HEK293T (cell line): ENCODE measurements at places on chromosomes 7 and 10.
A peak's percentile ranks its signal among the peaks of the same experiment; 100 is the strongest.

- DNase-seq: no peak
Observed at GRCh38 chr10:75408509-75408875, 6.9 kb upstream of the ZNF503 start.

GRCh38 chr7:26782501-26782900, 81.9 kb downstream of the SKAP2 start:
- no peak for DNase-seq

GRCh38 chr10:51366044-51366443, 291.8 kb downstream of the PRKG1 start:
- DNase-seq: no peak

- no peak for DNase-seq
Observed at GRCh38 chr7:138499340-138499739, 39.3 kb downstream of the TRIM24 start.

DNA sequence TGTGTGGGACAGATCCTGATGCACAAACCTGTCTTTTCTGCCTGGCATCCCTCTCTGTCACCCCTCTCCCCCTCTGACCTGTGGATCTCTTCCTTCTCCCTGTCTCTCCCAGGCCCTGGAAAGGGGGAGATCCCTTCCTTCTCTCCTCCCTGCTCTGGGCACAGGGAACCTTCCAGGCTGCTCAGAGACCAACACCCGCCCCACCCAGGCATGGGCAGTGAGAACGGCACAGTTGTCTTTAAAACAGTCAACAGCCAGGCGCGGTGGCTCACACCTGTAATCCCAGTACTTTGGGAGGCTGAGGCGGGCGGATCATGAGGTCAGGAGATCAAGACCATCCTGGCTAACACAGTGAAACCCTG, 34.7 kb downstream of the KCNH2 start:
- no peak for DNase-seq

GRCh38 chr10:96878057-96878456, 46.0 kb downstream of the LCOR start:
- no peak for DNase-seq

DNA sequence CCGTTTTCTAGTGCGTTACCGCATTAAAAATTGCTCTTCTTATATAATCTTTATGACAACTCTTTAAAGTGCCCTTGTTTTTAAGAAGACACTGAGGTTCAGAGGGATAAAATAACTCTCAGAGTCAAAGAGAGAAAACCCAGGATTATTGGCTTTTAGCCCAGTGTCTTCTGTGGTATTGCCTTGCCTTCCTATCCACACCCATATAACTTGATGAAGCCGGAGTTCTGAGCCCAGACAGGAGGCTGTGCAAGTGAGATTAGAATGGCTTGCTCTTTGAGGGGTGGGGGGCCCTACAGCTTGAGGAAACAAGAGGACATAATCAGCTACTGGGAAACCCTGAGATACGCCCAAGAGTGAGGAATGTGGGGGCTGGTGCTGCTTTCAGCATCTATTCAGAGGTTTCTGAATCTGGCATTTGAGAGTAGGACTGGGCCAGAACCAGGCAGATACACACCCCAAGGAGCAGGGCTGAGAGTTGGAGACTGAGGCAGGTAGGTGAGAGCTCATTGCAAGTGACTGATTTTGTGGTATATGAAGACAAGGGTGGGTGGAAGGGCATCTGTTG, 2.3 kb downstream of the PRXL2A start:
- no peak for DNase-seq

- DNase-seq: no peak
Observed at GRCh38 chr7:111137296-111138192, 46.6 kb downstream of the LRRN3 start.

DNA sequence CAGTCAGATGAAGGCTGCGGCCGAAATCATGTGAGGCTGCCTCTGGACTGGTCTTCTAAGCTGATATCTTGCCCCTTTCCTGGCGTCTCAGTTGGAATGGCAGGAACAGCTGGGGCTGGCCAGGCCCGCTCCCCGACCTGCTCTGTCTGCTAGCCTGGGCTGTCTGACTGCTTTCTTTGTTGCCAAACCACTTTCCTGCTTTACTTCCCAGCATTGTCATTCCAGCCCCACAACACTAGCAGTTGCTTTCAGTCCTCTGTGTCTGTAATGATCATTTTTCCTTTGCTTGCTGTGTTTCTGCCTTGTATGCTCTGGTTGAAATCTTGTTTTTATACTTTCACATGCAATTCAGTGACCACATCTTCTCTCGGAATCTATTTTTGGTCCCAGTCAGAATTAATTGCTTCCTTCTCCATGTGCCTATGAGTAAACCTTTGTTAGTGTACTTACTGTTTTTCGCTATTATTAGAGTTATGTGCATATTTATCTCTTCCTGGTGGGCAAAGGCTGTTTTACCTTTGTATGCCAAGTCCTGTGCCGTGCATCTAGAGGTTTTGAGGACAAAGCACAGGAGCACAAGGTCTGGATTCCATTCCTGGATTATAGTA, 21.6 kb downstream of the PRPF18 start:
- DNase-seq: no peak

- DNase-seq: no peak
Observed at GRCh38 chr7:55187701-55188491, 169.1 kb downstream of the EGFR start.

DNA sequence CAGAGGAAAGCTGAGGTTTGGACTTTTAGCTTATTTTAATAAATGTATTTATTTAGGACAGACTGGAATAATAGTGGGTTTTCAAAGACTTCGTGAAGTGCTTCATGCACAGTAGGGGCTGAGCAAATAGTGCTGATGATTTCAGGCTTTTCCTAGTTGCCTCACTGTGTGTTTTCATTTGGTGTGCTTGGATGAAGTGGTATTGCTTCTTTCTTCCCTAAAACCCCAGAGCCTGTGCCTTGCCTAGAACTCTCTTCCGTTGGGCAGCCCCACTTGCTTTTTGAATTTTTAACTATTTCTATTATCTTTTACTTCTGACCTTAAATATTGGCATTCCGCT, 49.6 kb downstream of the ARID5B start:
- DNase-seq: no peak

- DNase-seq: no peak
Observed at GRCh38 chr7:12993025-12993424, 305.6 kb downstream of the ARL4A start.

GRCh38 chr7:115352375-115352774, 430.5 kb downstream of the MDFIC start:
- no peak for DNase-seq

- DNase-seq: no peak
Observed at GRCh38 chr10:62096256-62096933, 172.2 kb downstream of the RTKN2 start.

DNA sequence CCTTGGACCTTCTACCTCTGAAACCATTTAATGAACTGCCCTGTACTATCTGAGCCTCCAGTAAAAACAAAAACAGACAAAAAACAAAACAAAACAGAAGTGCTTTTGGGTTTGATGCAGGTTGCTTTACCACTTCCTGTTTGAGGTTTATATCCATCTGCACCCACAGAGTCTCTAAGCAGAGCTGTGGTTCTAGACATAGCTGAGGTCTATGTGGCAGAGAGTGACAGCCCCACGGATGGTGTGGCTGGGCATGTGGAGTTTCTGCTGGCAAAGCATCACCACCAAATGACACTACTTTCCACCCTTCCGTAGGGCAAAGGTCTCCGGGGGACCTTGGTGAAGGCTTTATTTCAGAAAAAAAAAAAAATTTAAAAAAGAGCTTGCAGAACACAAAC, 754.2 kb downstream of the GRID1 start:
- DNase-seq: no peak

GRCh38 chr7:25083201-25083600, 41.9 kb downstream of the CYCS start:
- no peak for DNase-seq

DNA sequence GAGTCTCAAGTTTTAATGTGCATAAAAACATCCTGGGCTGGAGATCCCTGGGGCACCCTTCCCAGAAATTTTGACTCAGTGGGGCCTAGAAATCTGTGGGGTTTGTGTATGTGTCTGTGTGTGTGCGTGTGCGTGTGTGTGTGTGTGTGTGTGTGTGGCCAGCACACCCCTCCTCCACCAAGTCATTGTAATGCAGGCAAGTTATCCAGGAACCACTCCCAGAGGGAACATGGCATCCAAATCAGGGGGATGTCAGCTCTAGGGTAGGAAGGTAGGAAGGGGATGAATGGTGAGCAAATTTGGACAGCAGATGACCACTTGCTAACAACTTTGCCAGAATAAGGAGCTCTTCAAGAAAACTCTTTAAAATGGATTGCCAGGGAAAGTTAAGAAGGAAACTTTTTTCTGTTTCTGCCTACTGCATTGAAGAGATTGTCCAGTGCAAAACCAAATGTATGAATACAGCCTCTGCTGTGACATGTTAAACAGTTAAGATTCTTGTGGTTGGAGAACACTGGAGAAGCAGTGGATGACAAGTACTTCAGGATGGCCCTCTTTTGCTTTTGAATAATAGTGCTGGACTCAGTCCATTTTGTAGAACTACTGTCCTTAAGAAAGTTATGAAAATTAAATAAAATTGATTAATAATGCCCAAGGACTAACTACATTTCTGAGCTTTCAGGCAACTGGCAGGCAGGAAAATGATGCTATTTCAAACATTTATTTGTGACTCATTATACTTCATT, 12.3 kb downstream of the STAMBPL1 start:
- no peak for DNase-seq

- no peak for DNase-seq
Observed at GRCh38 chr7:46165276-46165675, 244.2 kb upstream of the IGFBP3 start.

DNA sequence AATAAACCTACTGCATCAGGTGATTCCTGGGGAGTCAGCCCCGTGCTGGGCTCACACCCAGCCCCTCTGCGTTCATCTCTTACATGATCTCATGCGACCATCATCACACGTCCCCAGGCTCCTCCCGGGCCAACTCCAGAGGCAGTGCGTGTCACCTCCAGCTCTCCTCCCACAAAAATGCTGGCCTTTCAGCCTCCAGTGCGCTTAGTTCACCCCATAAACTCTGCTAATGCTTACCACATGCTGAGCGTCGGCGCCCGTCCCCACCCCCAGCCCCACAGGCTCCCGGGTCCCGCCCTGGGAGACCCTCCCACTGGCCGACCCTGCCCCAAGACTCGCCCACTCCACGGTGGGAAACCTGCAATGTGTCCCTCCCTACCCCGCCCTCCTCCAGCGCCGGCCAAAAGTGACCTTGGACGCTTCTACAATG, 816 bp upstream of the SDK1 start:
- DNase-seq: peak; percentile 28

DNA sequence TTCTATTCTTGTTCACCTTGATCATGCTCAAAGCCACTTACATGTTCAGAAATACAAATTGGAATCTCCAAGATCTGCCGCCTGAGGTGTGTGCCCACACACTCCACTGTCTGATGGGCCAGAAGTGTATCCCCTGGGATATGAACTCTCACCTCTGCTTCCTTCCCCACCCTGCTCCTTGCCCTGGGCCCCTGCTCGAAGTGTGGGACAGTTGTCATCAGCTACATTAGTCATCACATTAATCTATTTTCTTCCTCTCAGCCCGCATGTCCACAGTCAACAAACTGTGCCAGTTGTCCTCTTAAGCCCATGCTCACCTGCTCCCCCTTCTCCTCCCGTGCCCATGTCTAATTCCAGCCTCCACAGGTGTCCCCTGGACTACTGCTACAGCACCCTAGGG, 154.7 kb downstream of the PTPN20 start:
- no peak for DNase-seq

DNA sequence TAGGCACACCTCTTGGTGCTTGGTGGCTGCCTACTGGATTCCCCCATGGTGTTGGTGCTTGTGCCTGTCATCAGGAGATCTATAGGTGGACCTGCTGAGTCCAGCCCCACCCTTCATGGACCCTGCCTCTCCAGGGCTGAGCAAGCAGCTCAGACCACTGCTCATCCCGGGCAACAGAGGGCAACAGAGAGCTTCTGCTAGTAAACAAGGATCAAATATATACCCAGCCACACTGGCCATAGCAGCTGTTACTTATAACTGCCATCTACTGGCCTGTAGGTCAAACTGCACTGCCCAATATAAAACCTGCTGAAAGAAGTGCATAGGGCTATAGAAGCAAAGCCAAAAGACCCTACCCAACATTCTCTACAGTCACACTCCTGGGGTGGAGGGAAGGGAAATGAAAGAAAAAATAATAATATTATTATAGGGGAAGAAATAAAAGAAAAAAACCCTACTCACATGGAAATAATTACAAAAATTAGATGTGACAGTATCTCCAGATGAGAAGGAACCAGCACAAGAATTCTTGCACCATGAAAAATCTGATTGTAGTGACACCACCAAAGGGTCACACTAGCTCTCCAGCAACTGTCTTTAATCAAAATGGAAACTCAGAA, 54.9 kb upstream of the ZNF800 start:
- peak; percentile 60 for DNase-seq

DNA sequence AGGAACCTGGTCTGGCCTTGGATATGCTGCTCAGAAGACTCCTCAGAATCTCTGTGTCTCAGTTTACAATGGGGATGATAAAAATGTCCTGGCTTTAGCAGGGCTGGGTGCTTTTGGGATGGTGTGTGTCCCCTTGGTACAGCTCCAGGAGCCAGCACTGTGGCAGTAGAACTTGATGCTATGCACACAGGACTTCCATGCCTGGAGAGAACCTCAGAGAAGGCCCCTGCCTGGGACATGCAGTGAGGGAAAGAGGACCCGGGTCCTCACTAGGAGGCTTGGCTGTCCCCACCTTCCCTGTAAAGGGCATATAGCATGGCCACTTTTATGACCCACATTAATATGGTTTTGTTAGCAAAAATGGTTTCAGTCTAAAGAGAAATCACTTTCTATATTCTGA, 100.5 kb downstream of the GLRX3 start:
- no peak for DNase-seq

DNA sequence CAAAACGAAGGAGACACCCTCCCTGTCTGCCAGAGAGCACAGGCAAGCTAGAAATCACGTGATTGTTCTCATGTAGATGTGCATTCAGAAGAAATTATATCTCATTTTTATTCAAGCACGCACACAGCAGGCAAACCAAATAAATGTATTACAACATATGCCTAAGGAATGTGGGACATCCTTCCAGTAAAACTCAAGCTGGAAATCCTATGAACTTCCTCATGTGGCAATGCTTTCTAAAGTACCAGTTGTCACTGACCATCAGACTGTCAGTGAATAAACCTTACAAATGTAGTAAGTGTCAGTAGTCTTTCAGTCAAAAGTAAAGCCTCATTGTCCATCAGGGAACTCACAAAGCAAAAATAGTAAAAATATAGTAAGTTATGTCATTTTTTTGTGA, 350.1 kb upstream of the POM121L12 start:
- no peak for DNase-seq

DNA sequence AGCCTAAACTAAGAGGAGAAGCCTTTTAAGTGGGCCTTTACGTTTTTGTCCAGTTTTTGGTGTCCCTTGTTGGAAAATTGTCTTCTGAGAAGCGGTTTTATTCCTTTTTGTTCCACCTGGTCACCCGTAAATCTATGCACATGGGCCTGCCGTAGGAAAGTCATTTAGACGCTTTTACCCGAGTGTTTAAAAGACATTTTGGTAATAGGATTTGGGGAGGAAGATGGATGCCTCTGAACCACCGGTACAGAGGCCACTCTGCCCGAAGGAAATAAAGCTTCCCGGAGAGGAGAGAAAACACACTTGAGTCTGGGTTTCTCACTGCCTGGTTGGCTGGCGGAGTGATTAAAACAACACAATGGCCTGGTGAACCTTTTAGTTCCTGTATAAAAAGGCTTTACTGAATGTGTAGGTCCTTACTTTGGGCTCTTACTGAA, 760 bp downstream of the THNSL1 start:
- peak; percentile 16 for DNase-seq
